GM19239 (cell line): ENCODE measurements at places on chromosomes 6 and 20.
A peak's percentile ranks its signal among the peaks of the same experiment; 100 is the strongest.

DNA sequence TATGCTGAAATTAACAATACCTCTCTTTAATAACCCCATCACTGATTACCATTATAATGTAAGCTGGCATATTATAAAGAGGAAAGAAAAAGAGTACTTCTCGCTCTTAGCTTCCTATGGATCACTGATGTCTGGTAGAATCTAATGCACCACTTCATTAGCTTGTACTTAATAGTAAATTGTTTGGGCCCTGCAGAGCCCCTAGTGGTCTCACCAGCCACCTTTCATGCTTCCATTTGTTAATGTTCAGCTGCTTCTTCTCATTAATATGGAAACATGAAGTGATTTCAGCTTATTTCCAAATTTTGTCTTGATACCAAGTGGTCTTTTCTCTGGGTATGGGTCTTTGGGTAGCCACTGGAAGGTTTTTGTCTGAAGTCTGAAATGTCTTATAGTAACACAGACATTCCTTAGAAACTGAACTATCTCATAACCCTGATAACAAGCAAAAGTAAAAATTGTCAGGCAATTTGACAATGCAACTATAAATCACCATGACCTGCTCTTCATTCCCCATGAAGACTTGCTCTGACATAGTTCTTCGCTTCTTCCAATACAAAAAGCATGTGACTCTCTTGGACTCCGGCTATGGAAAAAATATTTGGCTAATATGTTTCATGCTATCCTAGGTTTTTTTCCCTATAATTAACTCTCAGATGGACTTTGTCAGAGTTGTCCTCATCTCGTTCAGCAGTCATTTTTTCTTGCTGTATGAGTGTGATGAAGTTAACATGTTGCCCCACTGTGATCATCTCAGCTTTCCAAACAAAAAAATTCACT lies 395.8 kb upstream of the MARCKS start:
- DNase-seq: no peak

DNA sequence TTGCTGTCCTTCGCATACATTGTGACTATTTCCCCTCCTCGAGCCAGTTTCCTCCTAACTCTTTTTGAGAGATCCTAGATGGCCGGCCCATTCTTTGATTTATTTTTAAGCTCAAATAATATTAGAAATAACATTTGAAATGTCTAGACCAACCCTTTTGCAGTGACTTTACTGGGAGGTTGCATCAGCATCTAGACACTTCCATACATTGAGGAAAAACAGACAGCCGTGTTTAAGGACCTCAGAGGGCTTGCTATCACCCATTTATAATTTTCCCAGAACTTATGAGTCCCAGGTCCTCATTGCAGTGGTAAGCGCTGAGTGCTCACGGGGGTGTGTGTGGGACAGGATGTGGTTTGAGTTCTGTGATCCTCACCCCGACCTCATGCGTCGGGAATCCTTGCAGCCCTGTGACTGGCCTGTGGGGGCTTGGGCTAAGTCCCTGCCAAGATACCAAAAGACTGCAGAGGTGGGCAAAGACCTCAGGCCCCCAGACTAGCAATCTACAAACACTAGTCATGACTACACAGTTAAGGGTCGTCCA lies at the start of gene GPX5:
Gene GPX5, plus strand, starts transcription at position 386 of the 544 bp plus-strand sequence. Its CDS starts 133 bp downstream, at position 519.
- DNase-seq: no peak

- no peak for DNase-seq
Measured at GRCh38 chr6:169838346-169839028, 87.1 kb downstream of the ERMARD start.

- no peak for DNase-seq
Measured at GRCh38 chr20:45985573-45985972, 13.6 kb upstream of the ZNF335 start.

DNA sequence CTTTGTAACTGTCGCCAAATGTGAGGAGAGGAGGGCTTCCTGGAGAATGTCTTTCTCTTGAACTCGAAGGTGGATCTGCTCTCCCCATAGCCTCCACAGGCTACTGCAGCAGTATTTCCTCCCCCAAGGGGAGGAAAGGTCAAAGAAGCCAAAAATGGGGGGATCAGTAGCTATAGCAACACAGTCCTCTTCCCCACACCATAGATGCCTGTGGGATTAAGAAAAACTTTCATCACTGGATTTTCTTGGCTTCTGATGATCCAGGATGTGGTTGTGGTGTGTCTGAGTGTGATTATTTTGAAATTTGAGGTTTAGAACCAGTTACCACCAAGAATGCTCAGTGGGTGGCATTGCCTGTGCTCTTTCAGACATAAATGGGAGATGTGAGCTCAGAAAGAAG lies 140.1 kb upstream of the SPACA1 start:
- DNase-seq: peak; percentile 28

DNA sequence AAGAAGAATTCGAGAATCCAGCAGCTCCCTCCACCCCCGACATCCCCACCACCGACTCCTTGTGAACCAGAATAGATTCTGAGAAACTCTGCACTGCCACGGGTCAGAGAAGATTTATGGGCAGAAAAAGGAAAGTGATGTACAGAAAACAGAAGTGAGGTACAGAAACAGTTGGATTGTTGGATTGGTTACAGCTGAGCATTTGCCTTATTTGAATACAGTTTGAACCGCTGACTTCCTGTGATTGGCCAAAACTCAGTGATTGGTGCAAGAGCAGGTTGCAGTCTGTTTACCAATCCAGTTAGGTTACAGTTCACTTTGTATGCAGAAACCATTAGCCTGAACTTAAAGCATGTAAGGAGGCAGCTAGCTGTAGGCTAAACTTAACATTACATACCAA lies 131.2 kb upstream of the HDDC2 start:
- no peak for DNase-seq

GRCh38 chr6:169589293-169589692 lies 112.5 kb downstream of the WDR27 start:
- DNase-seq: no peak

- DNase-seq: no peak
Measured at GRCh38 chr20:9128568-9128967, 59.7 kb downstream of the PLCB4 start.

GRCh38 chr6:6470123-6470522 lies 118.4 kb upstream of the LY86 start:
- DNase-seq: no peak

- DNase-seq: no peak
Measured at GRCh38 chr6:113397236-113397635, 459.9 kb upstream of the MARCKS start.

- DNase-seq: no peak
Measured at GRCh38 chr6:18496462-18496861, 109.3 kb downstream of the RNF144B start.

DNA sequence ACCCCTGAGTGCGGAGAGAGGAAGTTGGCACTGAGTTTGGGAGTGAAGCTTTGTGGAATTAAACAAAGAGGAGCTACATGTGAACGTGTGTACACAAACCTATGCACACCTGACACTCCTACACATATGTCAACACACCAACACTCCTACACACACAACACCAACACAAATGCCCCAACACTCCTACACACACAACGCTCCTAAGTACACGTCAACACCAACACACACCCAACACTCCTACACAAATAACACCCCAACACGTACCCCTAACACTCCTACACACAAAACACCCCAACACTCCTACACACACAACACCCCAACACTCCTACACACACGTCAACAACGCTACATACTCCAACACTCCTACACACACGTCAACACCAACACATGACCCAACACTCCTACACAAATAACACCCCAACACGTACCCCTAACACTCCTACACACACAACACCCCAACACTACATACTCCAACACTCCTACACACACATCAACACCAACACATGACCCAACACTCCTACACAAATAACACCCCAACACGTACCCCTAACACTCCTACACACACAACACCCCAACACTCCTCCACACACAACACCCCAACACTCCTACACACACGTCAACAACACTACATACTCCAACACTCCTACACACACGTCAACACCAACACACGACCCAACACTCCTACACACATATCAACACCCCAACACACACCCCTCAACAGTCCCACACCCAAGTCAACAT lies 40.1 kb upstream of the ZBP1 start:
- no peak for DNase-seq

DNA sequence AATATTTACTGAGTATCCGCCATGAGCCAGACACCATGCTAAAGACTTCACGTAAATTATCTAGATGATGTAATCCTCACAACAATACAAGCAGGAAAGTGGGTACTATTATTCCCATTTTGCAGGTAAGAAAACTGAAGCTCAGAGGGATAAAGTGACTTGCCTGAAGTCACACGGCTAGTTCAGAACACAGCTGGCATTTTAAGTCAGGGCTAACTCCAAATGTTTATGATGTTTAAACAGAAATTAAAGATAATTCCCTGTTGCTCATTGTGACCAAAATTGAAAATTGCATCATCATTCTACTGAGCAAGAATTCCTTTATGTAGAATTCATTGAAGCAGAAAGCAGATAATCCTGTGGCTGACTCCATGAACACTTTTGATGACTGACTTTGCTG lies 71.3 kb upstream of the STXBP5 start:
- DNase-seq: no peak

DNA sequence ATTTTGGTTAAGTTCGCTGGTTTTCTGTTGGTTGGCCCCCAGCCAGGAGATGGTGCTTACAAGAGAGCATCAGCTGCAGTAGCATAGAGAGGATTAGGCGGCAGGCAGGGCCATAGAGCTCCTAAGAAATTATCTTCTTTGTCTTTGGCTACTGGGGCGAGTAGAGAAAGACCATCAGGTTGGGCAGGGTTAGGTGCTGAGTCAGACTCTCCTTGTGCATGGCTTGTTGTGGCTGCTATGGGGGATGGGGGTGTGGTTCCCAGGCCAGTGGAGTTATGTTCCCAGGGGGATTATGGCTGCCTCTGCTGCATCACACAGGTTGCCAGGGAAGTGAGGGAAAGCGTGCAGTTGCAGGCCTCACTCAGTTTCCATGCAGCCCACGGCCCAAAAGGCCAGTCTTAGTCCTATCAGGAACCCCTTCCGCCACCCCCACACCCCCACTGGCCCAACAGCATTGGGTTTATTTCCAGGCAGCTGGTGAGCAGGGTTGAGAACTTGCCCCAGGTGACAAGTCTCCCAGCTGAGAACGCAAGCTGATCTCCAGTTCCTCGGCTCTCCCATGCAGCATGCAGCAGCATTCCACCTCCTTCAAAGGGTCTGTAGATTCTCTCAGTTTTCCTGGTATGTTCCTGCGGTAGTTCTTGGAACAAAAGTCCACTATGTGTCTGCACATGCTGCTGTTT lies 243.7 kb downstream of the UTRN start:
- DNase-seq: no peak

GRCh38 chr20:48898210-48898609 lies 23.3 kb upstream of the ARFGEF2 start:
- DNase-seq: no peak

GRCh38 chr6:166351715-166352285 lies 9.5 kb upstream of the SFT2D1 start:
- peak; percentile 30 for DNase-seq

GRCh38 chr6:106714281-106714680 lies 84.9 kb downstream of the QRSL1 start:
- no peak for DNase-seq

DNA sequence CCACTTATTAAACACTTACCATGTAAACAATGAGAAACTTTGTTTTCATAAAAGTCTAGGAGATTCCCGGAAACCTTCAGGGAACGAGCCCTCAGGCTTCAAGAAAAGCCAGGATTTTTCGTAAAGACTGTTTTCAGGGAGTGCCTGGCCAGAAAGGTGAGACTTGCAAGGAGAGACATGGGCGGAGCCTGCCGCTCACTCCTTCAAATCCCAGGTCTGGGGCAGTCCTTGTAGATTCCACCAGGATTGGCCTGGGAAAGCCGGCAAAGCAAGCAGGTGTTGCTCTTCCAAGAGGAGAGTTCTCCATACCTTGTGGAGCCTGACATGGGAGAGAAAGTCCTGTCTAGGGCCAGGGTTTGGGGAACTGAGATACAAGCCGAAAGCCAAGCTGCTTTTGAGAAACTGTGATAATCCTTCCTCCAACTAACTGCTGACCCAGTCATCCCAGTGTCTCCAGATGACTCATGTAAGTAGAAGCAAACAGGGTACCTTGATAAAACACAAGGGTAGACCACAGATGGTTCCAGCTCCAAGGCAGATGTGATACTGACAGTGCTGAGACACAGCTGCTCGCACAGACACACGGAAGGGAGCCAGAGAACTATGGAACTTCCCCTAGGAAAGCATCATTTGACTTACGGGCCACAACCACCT lies 69.4 kb upstream of the NAA20 start:
- no peak for DNase-seq

GRCh38 chr20:39016041-39016440 lies 53.9 kb downstream of the DHX35 start:
- DNase-seq: no peak

DNA sequence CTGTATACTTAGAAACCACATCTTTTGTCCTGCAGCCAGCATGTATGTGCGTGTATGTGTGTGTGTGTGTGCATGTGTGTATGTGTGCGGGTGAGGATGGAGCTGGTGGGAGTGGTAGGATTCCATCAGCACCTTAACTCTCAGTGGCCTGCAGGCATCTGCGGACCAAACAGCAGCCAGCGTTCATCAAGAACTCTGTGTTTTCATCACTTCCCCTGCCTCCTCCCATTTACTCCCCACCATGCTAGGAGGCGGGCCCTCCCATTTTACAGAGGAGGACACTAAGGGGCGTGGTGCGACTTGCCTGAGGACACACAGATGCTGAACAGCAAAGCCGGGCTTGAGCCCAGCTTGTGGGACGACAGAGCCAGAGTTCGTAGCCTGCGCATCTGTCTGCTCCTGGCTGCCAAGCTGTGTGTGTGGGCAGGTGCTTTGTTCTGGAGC lies 8.9 kb downstream of the VSTM2L start:
- DNase-seq: no peak

DNA sequence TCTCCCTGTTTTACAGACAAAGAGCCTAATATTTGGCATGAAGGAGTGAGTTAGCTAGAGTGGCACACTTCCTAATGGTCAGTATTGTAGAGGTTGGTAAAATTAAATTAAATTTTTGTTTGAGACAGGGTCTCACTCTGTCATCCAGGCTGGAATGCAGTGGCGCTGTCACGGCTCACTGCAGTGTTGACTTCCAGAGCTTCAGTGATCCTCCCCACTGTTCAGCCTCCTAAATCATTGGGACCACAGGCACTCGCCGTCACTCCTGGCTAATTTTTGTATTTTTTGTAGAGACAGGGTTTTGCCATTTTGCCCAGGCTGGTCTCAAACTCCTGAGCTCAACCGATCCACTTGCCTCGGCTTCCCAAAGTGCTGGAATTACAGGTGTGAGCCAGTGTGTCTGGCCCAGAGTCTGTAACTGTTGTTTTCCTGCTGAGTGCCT lies 70.9 kb downstream of the SCAND1 start:
- no peak for DNase-seq

DNA sequence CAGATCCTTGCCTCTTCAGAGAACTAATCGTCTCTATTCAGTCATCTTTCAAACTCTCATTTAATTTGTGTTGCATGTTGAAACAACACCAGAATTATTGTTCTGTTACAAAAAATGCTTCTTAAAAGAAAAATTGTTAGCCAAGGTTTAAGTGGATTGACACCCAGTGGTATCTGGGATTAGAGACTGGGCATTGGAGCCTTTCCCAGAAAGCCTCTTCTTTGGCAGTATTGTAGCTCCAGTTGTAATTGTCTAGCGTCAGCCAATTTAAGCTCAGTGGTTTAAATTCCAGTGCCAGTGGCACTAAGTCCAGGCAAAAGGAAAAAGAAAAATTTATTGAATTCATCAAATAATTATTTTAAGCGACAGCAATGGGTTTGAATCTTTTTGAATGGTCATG lies 801 bp downstream of the CCDC28A start:
- no peak for DNase-seq
